ENCODE measurements at places on chromosomes 6 and 20. TPM values are rescaled to one million over a fixed set of nuclear protein-coding genes. Genes with fewer than 3 reads are reported as not detected.

DNA sequence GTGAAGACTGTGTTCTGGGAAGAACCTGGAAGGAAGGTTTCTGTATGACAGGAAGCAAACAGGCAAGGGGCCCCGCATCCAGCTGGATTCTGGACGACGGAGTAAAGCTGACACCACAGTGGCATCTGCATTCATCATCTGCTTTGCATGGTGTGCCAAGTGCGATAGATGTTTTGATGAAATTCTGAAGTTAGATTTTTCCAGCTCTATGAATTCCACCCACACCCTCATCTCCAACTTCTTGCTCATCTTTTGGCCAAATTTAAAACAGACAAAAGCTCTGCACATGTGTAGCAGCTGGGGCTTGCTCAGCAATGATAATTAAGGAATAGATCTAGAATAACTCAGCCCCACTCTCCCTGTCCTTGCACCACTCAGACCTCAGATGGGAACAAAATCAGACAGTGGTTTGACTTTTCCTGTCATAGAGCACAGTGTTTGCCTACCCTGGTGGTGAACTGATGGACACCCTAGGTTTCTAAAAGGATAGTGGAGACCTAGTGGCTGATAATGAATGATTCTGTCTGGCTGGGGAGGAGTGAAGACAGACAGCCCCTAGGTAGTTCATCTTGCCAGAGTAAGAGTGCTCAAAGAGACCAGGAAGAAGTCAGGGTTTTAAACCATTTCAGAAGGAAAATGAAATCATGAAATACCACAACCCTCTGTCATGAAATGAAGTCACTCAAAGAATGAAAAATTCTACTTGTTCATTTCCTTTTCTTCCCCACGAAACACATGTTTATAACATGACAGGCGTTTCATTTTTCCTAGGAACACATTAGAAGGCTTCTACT lies 85.8 kb downstream of the BCAS1 start:
- H3K36me3 ChIP-seq, result no peaks in the 10 kb centered on the region
- DNase-seq, result no peak
- no peaks in the 10 kb centered on the region for H3K4me1 ChIP-seq
- H3K27me3 ChIP-seq, result no peaks in the 10 kb centered on the region
- no peak overlapping the region for H3K4me3 ChIP-seq

- H3K27me3 ChIP-seq, result no peaks in the 10 kb centered on the region
- H3K4me1 ChIP-seq, result no peaks in the 10 kb centered on the region
- no peaks in the 10 kb centered on the region for H3K36me3 ChIP-seq
- peak overlapping the region; percentile 47 for H3K27ac ChIP-seq
- no peak for DNase-seq
These were observed 228.1 kb downstream of the PRL start for GRCh38 chr6:22068561-22069305.

- no peaks in the 10 kb centered on the region for H3K27me3 ChIP-seq
- no peaks in the 10 kb centered on the region for H3K36me3 ChIP-seq
- H3K4me3 ChIP-seq, result no peak overlapping the region
- H3K4me1 ChIP-seq, result peaks cover 69% of the 10 kb centered on the region
- peak overlapping the region; percentile 50 for H3K27ac ChIP-seq
- DNase-seq, result peak; percentile 89
These were observed 76.5 kb downstream of the QKI start for GRCh38 chr6:163490826-163491577.

GRCh38 chr6:113818578-113818977 lies 38.6 kb upstream of the MARCKS start:
- H3K4me3 ChIP-seq, result no peak overlapping the region
- H3K4me1 ChIP-seq, result peaks cover 4% of the 10 kb centered on the region
- no peak overlapping the region for H3K27ac ChIP-seq
- H3K36me3 ChIP-seq, result no peaks in the 10 kb centered on the region
- DNase-seq, result no peak

- H3K27me3 ChIP-seq, result no peaks in the 10 kb centered on the region
- no peaks in the 10 kb centered on the region for H3K36me3 ChIP-seq
- peaks cover 30% of the 10 kb centered on the region for H3K4me1 ChIP-seq
- peak; percentile 57 for DNase-seq
- peak overlapping the region; percentile 88 for H3K27ac ChIP-seq
- H3K4me3 ChIP-seq, result peak overlapping the region; percentile 51
These were observed 26.7 kb downstream of the SERPINB9 start for GRCh38 chr6:2876210-2877056.

DNA sequence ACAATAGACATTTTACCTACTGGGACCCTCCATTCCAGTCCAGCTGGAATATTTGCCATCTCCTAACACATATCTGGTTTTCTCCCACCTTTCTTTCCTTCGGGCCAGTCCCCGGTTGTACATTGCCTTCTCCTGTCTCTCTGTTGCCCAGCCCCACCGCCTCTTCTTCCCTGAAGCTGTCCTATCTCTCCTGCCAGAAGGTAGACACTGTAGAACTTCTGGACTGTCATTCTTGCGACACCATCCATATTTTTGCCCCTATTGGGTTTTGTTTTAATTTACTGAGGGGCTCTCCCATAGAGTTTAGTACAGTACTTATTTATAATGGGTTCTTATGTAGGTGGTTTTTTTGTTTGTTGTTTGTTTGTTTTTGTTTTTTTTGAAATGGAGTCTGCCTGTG lies 4.9 kb downstream of the PTK7 start:
- peaks cover 7% of the 10 kb centered on the region for H3K4me1 ChIP-seq
- no peaks in the 10 kb centered on the region for H3K36me3 ChIP-seq
- DNase-seq, result no peak
- no peaks in the 10 kb centered on the region for H3K27me3 ChIP-seq
- H3K27ac ChIP-seq, result no peak overlapping the region
- H3K4me3 ChIP-seq, result no peak overlapping the region

Gene PNPLA1
- total RNA-seq, result not detected

GRCh38 chr6:331622-332521 lies 39.6 kb downstream of the DUSP22 start:
- no peaks in the 10 kb centered on the region for H3K27me3 ChIP-seq
- H3K36me3 ChIP-seq, result no peaks in the 10 kb centered on the region
- no peak for DNase-seq
- peaks cover 7% of the 10 kb centered on the region for H3K4me1 ChIP-seq
- H3K27ac ChIP-seq, result no peak overlapping the region

Gene COL11A2
- total RNA-seq, result not detected

Gene CLPSL2
- not detected for total RNA-seq

GRCh38 chr6:11622156-11622555 lies 84.6 kb downstream of the TMEM170B start:
- no peaks in the 10 kb centered on the region for H3K36me3 ChIP-seq
- H3K27me3 ChIP-seq, result no peaks in the 10 kb centered on the region
- H3K4me1 ChIP-seq, result no peaks in the 10 kb centered on the region
- DNase-seq, result no peak

DNA sequence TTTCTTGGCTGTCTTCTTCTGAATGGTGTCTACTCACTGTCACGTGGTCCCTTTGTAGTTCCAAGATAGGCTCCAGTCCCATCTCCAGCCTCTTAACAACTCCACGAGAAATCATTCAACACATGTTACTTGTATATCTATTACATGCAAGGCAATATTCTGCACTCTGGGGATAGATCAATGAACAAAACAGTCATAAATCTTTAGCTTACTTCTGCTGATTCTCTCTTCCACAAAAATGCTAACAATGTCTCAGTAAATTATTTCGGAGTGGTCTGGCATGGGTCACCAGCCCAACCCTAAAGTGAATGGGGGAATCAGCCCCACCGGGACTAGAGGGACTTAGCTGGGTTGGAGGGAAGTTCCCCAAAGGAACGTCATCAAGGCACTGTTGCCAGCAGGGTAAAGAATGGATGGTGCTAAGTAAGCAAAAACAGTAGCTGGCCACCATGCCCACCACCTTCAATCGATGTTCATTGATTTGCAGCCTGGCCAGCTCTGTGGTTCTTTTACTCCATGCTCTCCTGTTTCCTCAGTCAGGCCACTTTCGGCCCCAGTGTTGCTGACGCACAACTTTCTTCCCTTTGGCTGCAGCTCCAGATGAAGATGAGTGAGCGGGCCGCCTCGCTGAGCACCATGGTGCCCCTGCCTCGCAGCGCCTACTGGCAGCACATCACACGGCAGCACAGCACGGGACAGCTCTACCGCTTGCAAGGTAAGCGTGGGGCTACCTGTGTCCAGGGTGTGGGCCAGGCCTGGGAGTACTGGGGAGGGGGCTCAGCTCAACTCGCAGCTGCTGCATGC lies 167.7 kb downstream of the DOK5 start:
- H3K4me1 ChIP-seq, result no peaks in the 10 kb centered on the region
- no peaks in the 10 kb centered on the region for H3K27me3 ChIP-seq
- H3K27ac ChIP-seq, result no peak overlapping the region
- DNase-seq, result peak; percentile 10
- H3K36me3 ChIP-seq, result no peaks in the 10 kb centered on the region

Gene ID1
- 379 TPM for total RNA-seq

Gene CRYBG1
- 15.5 TPM for total RNA-seq

Gene FNDC11
- 1.2 TPM for total RNA-seq

GRCh38 chr20:22320245-22320915 lies 264.0 kb downstream of the FOXA2 start:
- H3K4me1 ChIP-seq, result no peaks in the 10 kb centered on the region
- peaks cover 3% of the 10 kb centered on the region for H3K27me3 ChIP-seq
- no peak overlapping the region for H3K27ac ChIP-seq
- no peak for DNase-seq
- H3K36me3 ChIP-seq, result no peaks in the 10 kb centered on the region

Measured in stomach (tissue), 19 donors.